Uterus (tissue), 4 donors: ENCODE measurements at places on chromosomes 7 and 10. TPM values are rescaled to one million over a fixed set of nuclear protein-coding genes. Genes with fewer than 3 reads are reported as not detected.

- H3K27ac ChIP-seq = no peak overlapping the region
- no peaks in the 10 kb centered on the region for H3K27me3 ChIP-seq
- no peaks in the 10 kb centered on the region for H3K36me3 ChIP-seq
Observed at GRCh38 chr10:58453105-58453504, 59.6 kb upstream of the BICC1 start.

DNA sequence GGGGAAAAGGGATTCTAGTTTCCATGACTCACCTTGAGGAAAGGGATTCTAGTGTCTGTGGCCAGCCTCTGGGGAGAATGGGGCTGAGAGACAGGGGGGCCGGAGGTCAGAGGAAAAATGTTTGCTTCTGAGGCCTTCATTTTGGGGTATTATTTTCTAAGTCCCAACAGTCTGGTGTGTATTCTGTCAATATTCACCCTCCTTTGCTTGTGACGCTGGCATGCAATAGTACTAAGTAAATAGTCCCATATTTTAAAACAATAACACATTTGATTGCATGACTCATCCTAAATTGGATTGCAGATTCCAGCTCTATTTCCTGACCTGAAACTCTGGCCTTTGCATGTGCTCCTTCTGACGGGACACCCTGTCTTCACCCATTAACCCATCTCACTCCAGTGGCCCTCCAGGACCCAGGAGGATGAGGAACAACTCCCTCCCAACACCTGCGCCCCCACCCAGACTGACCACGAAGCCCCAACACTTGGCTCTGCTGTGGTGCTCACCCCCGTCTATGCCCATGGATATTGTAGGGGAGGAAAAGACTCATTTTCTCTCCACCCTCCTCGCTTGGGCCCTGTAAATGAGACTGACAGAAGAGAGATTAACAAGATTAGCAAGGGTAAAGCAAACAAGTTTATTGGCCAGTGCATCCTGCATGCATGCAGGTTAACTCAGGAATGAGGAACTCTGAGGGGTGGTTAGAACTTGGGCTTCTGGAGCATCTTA lies 495.6 kb upstream of the KLF6 start:
- no peaks in the 10 kb centered on the region for H3K36me3 ChIP-seq
- peak; percentile 40 for DNase-seq

DNA sequence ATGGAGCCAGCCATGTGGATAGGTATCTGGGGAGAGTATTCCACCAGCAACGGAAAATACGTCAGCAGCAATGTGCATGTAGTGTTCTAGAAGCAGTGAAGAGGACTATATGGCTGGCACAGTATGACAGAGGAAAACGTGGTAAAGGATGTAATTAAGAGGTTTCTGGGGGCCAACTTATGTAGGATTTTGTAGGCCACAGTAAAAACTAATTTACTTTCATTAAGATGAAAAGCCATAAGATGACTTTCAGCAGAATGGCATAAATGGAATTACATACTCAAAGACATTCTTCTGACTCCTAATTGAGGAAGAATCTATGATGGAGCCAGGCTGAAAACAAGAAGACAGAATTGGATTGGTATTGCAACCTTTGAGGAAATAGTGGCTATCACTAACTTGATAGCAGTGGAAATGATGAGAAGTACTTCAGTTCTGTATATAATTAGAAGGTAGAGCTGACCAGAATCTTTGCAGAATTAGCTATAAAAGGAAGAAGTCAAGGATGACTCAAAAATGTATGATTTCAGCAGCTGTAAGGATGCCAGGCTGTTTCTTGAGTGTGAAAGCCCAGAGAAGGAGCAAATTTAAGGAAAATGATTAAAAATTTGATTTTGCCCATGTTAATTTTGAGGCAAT lies 156.7 kb downstream of the MBL2 start:
- H3K4me1 ChIP-seq = no peaks in the 10 kb centered on the region
- DNase-seq = no peak
- no peak overlapping the region for H3K27ac ChIP-seq
- no peaks in the 10 kb centered on the region for H3K27me3 ChIP-seq
- no peak overlapping the region for H3K4me3 ChIP-seq
- H3K36me3 ChIP-seq = no peaks in the 10 kb centered on the region

GRCh38 chr7:94972296-94972695 lies 64.9 kb downstream of the PPP1R9A start:
- no peak overlapping the region for H3K27ac ChIP-seq
- no peaks in the 10 kb centered on the region for H3K4me1 ChIP-seq
- no peaks in the 10 kb centered on the region for H3K36me3 ChIP-seq

- H3K4me3 ChIP-seq = peak within 1 kb of the TSS; percentile 87
- no peaks in the 10 kb centered on the region for H3K27me3 ChIP-seq
- peak; percentile 71 for DNase-seq
- no peaks in the 10 kb centered on the region for H3K36me3 ChIP-seq
- peak within 1 kb of the TSS; percentile 91 for H3K27ac ChIP-seq
Observed at GRCh38 chr10:101061624-101062231, at the start of gene KAZALD1. Gene KAZALD1 (plus strand): TSS chr10:101061989. CDS start chr10:101062593, 604 bp downstream.

DNA sequence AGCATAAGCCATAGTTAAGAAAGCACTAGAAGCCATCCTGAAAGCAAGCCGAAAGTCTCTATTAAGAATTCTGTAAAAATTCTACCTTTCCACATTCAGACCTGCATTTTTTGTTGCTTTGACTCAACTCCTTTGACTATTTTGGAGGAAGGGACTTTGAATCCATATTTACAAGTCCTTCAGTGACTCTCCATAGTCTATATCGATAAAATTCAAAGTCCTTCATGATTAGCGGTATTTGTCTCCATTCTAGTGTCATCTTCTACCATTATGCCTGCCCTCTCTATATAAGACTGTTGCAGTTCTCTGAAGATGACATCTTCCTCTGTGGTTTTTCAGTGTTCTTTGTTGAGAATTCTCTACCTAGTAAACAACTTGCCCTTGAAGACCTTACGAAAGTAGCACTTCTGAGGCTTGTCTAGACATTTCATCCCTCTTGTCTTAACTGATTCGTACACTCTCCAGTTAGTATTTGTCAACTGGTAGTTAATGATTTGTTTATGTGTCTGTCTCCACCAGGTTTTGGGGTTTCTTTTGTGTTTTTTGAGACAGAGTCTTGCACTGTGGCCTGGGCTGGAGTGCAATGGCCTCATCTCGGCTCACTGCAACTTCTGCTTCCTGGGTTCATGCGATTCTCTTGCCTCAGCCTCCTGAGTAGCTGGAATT lies 1.7 kb downstream of the CCSER2 start:
- no peaks in the 10 kb centered on the region for H3K27me3 ChIP-seq
- H3K27ac ChIP-seq = no peak overlapping the region
- H3K4me3 ChIP-seq = no peak overlapping the region
- no peaks in the 10 kb centered on the region for H3K36me3 ChIP-seq
- peaks cover 12% of the 10 kb centered on the region for H3K4me1 ChIP-seq
- DNase-seq = no peak

RASA4B gene
- 59.0 TPM for total RNA-seq

- H3K36me3 ChIP-seq = no peaks in the 10 kb centered on the region
- H3K27ac ChIP-seq = no peak overlapping the region
- DNase-seq = no peak
- H3K27me3 ChIP-seq = no peaks in the 10 kb centered on the region
- no peak overlapping the region for H3K4me3 ChIP-seq
Observed at GRCh38 chr10:28431139-28431538, 101.8 kb upstream of the WAC start.

- H3K27me3 ChIP-seq = no peaks in the 10 kb centered on the region
- H3K36me3 ChIP-seq = no peaks in the 10 kb centered on the region
- H3K27ac ChIP-seq = no peak overlapping the region
- no peak overlapping the region for H3K4me3 ChIP-seq
Observed at GRCh38 chr7:142930126-142930730, 3.3 kb downstream of the TRPV5 start.

DNA sequence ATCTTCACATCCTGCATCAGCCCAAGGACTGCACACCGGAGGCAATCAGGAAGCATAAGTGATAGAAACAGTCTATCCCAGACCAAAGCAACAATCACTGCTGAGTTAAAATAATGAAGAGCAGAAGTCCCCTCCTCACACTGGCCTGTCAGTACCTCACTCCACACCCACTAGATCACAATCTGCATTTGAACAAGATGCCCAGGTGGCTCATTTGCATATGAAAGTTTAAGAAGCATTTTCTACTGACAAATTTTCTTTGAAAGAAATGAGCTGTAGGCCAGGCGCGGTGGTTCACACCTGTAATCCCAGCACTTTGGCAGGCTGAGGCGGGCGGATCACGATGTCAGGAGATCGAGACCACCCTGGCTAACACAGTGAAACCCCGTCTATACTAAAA lies 77.4 kb downstream of the CUL2 start:
- H3K27ac ChIP-seq = no peak overlapping the region
- no peaks in the 10 kb centered on the region for H3K36me3 ChIP-seq
- H3K27me3 ChIP-seq = no peaks in the 10 kb centered on the region
- no peaks in the 10 kb centered on the region for H3K4me1 ChIP-seq

DNA sequence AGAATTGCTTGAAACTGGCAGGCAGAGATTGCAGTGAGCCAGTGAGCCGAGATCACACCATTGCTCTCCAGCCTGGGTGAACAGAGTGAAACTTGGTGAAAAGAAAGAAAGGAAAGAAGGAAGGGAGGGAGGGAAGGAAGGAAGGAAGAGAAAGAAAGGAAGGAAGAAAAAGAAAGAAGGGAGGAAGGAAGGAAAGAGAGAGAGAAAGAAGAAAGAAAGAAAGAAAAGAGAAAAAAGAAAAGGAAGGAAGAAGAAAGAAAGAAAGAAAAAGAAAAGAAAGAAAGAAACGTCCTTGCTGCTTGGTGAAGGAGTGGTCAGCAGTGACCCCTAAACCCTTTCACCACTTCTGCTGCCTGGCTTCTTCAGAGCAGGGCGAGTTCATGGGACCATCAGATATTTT lies 147.1 kb upstream of the MYO3A start:
- H3K36me3 ChIP-seq = no peaks in the 10 kb centered on the region
- H3K4me1 ChIP-seq = no peaks in the 10 kb centered on the region
- no peaks in the 10 kb centered on the region for H3K27me3 ChIP-seq
- no peak for DNase-seq
- no peak overlapping the region for H3K4me3 ChIP-seq
- H3K27ac ChIP-seq = no peak overlapping the region

DNA sequence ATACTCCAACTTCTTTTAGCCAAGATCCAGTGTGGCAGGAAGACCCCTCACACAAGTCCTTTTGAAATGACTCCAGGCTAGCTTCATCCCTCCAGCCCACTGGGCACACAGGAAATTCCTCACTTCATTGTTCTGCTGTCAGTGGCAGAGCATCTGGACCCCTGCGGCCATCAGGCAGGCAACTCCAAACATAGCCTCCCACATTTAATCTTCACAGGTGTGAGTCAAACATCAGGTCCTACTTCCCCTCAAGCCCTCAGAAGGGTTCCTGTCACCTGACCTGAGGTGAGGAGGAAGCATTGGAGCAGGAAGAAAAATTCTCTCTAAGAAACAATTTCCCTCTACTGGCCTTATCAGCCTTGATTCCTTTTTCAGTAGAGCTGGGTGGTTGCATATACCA lies 51.1 kb upstream of the C1GALT1 start:
- H3K36me3 ChIP-seq = no peaks in the 10 kb centered on the region
- no peak overlapping the region for H3K27ac ChIP-seq
- no peaks in the 10 kb centered on the region for H3K27me3 ChIP-seq

GRCh38 chr10:120367341-120367740 lies 89.7 kb upstream of the PLPP4 start:
- H3K36me3 ChIP-seq = no peaks in the 10 kb centered on the region
- DNase-seq = no peak
- H3K4me3 ChIP-seq = no peak overlapping the region
- H3K27ac ChIP-seq = no peak overlapping the region
- no peaks in the 10 kb centered on the region for H3K27me3 ChIP-seq
- no peaks in the 10 kb centered on the region for H3K4me1 ChIP-seq

CHST12 gene
- total RNA-seq = 9.7 TPM

- no peak overlapping the region for H3K4me3 ChIP-seq
- H3K4me1 ChIP-seq = no peaks in the 10 kb centered on the region
- no peak for DNase-seq
Observed at GRCh38 chr10:124493214-124493882, 31.7 kb downstream of the LHPP start.

DNA sequence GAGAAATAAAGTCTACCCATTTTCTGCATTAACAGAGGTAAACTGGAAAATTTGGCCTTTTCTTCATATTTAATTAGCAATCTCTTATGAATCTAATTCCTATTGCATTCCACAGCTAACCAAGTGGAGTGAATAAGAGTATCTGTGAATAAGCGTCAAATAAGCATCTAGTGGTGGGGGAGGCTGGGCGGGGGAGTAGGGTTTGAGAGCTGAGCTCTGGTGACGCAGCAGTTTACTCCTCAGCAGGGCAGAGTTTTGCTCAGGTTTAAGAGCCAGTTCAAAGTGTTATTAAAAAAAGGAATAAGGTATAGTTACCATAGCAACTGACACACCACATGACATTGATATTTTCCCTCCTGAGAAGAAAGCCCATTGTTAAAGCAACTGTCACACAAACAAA lies 1346.8 kb upstream of the CELF2 start:
- no peak overlapping the region for H3K4me3 ChIP-seq
- no peak overlapping the region for H3K27ac ChIP-seq
- DNase-seq = no peak
- no peaks in the 10 kb centered on the region for H3K36me3 ChIP-seq

DNA sequence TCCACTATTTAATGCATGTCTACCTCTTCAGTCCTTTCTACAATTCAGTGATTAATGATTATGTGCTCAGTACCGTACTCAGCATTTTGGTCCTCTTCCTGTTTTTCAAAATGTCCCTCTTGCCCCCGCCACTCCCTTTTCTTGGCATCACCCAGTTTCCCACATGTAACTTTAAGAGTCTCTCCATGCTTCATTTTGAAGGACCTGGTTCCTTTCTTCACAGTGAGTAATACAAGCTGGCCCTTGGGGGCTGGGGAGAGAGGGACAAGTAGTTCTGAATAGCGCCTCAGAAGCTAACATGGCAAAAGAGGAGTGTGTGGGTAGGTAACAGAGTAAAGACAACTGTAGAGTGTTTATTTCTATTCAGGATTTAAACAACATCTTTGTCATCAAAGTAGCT lies 34.6 kb upstream of the SLIT1 start:
- no peak overlapping the region for H3K4me3 ChIP-seq
- H3K27me3 ChIP-seq = no peaks in the 10 kb centered on the region
- no peak overlapping the region for H3K27ac ChIP-seq
- DNase-seq = no peak
- no peaks in the 10 kb centered on the region for H3K36me3 ChIP-seq
- H3K4me1 ChIP-seq = no peaks in the 10 kb centered on the region
